Suppressor macrophage treated with lipopolysaccharide for 4 hours (primary cell): ENCODE measurements at places on chromosomes 12 and 14.

DNA sequence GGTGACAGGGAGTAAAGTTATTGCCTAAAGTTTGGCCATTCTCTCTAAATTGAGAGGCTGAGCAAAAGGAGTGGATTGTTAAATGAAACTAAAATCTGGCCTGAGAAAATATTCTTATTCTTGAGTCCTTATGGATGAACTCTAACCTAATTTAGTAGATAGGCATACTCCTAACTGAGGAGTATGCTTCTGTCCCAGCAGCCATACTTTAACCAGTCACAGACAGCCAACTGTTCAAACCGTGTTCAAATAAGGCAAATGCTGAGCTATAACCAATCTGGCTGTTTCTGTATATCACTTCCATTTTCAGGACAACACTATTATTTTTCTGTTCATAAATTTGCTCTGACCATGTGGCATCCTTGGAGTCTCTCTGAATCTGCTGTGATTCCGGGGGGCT is 75.9 kb upstream of the RERGL start:
- no peak for DNase-seq

GRCh38 chr12:62372134-62372533 is 94.5 kb upstream of the MON2 start:
- no peak for DNase-seq

GRCh38 chr12:14171106-14171505 is 189.7 kb upstream of the GRIN2B start:
- no peak for DNase-seq

DNA sequence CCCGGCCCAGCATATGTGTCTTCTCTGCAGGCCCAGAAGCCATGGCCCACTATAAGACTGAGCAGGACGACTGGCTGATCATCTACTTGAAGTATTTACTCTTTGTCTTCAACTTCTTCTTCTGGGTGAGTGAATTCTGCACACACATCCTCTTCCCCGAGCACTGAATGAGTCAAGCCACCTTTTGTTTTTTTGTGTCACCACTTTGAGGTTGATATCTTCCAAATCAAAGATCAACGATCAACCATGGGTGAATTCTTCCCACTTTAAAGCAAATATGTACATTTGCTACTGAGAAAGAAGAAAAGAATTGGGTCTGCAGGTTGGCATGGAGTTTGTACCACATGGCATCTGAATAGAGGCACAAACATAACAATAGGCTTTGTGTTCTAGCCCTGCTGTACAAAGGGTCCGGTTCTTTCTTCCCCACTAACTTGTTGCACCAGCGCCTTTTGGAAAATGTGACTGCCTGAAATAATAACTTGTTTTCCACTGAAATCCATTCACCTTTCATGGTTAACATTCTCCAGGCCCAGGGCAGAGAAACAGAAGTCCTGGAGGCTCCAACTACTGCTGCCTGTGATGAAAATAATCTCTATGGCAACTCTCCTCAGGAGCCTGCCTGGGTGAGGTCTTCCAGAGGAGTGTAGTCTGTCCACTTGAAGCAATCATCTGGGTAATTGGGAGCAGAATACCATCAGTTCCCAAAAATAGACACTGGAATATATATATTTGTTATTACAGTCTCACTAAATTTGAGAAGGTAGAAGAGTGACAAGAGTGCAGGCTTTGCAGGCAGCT is 27.6 kb downstream of the TSPAN11 start:
- no peak for DNase-seq

DNA sequence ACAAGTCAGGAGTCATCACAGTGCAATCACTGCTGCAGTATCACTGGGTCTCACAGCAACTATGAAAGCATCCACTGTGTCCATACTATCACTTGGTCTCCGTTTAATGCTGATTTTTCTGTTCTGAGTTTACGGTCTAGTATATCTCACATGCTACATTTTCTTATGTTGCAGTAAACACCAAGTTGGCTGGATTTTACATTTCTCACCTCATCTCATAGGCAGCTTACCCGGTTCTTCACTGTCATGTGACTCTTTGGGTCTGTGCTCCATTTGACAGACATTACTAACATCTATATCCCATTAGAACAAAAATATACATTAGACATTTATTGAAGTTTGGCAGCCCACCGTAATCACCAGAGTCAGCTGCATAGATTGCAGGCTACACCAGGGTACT is 115.7 kb upstream of the PRMT8 start:
- DNase-seq = no peak

GRCh38 chr14:60945984-60946383 is 34.9 kb downstream of the TRMT5 start:
- peak; percentile 19 for DNase-seq

DNA sequence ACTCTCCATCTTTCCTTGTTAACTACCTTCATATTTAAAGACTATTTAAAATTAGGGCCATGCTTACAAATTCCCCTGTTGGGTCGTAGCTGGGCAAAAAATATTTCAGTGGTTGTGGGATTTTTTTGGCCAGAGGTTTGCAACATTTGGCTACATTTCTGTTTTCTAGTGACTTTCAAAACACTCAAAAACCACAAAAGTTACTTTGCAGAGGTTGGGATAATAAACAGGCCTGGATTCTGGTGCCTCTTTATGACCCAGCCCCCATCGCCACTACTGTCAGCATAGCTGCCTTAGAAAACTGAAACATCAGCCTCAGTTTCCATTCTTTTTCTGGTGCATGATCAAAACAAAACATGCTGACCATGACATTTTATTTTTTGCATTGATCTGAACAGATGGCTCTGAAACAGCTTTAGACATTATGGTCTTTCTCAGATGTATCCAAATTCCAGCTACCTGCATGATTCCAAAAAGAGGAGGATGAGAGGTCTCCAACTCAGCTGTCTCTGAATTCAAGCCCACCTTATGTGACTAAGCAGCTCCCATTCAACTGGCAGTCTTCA is 5.2 kb downstream of the DPF3 start:
- DNase-seq = no peak

DNA sequence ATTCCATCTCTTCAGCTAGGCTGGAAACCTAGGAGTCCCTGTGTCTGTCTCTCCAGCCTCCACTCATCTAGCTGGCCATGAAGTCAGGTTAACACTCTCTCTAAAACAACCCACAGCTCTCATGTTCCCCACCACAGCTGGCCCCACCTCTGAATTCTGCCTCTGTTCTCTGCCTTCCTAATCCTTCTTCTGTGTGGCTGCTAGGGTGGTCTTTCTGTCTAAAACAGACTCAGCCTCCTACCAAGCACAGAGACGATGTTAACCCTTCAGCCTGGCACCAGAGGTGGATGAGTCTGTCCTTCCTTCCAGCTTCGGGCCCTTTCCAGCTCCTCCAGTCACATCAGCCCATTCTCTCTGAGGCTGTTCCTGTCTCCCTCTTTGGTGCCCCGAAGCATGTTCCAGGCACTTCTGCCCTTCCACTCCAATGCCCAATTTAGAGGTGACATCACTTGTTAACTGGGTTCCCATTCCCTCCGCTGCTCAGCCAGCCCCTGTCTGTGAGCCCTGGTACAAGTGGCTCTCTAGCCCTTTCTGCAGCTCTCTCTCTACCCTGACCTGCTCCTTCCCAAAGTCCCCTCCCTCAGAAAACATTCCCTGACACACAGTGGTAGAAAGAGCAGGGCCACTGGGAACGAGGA is 9.1 kb downstream of the FIGNL2 start:
- DNase-seq = no peak

DNA sequence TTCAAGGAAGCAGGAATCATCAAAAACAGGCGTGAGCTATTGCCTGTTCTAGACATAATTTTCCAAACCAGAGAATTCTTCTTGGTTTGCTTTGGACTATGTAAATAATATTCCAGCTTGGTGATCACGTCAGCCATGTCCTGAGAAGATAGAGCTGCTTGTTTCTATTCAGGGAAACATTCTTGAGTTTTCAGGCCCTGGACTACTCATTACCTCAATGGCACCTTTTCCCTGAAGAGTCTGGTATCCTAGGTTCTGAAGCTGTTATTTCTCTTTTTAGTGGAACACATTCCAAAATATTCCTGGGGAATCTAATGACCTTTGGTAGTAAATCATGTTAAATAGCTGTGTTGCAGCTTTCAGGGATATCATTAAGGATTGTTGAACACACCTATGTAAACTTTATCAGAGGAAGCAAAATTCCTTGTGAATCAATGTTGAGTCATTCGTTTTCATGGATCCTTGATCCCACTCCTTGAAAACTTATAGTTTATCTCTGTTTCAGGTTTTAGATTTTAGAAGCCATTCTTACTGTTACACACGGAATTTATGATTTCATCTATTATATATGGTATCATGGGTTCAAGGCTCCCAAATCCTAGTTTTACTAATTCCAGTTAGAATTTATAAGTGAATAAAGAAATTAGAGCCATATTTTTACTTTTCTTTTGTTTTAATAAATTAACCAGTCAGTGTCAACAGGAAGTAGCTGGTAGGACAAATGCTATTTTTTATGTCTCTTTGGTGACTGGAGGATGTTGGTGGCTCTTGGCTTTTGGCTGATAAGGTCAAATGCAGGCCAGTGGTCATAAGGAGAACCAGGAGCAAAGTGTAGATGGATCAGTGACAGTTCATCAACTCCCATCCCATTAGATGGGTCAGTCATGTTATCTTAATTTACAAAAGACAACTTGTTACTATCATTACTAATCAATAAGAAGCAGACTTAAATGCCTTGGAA is 380.1 kb downstream of the ZFP36L1 start:
- no peak for DNase-seq

DNA sequence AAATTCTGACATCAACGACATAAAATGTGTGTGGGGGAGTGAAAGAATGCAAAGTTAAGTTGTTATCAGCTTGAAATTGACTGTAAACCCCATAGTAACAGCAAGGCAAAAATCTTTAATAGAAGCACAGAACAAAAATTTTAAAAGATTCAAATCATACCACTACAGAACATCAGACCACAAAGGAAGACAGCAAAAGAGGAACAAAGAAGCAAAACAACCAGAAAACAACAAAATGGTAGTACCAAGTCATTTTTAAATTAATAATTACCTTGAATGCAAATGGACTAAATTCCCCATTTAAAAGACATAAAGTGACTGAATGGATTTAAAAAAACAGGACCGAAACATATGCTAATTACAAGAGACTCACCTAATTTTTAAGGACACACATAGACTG is 31.3 kb downstream of the A2M start:
- no peak for DNase-seq

- DNase-seq = peak; percentile 79
Observed at GRCh38 chr12:546920-547845, 87.4 kb downstream of the B4GALNT3 start.
